Right lobe of liver (tissue), 6 donors: ENCODE measurements at places on chromosomes 16 and 17.

GRCh38 chr17:27904534-27905446, 11.6 kb upstream of the LYRM9 start:
- no peak for DNase-seq
- H3K4me1 ChIP-seq, result no peaks in the 10 kb centered on the region
- H3K27ac ChIP-seq, result no peak overlapping the region
- no peak overlapping the region for H3K4me3 ChIP-seq
- H3K27me3 ChIP-seq, result no peaks in the 10 kb centered on the region

DNA sequence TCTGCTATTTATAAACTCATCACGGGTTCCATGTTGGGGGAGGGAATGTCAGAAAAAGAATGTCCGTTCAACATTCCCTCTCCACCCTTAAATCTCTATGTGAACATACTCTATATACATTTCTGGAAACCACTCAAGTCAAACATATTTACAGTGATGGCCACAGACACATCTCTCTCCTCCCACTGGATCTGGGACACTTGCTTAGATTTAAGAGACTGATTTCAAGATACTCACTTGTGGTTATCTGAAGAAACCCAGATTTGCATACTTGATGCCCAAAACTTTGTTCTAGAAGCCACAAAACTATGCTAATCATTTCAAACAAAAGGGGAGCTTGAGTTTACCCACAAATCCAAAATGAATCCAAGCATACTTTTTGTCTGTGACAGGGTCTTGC, 182.9 kb upstream of the SOX9 start:
- DNase-seq, result no peak
- no peaks in the 10 kb centered on the region for H3K36me3 ChIP-seq
- H3K4me1 ChIP-seq, result no peaks in the 10 kb centered on the region
- no peak overlapping the region for H3K4me3 ChIP-seq
- H3K27ac ChIP-seq, result no peak overlapping the region
- H3K27me3 ChIP-seq, result no peaks in the 10 kb centered on the region

DNA sequence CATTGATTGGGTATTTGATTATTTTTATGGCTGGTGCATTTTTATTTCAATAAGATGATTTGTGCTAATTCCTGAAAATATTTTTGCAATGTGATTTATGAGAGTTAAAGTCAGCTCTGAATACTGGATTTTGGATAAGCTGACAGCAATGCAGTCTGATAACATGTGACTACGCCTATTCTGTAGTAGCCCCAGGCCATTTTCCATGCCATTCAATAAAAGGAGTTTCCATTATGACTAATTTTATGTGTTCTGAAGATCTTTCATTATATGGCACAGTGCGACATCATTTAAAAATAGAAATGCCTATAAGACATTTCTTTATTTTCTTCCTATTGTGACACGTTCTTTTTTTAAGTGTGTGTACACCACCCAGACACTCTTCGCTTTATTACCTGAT, 46.3 kb downstream of the KCNJ2 start:
- H3K4me3 ChIP-seq, result no peak overlapping the region
- no peak for DNase-seq
- no peaks in the 10 kb centered on the region for H3K36me3 ChIP-seq
- H3K27me3 ChIP-seq, result no peaks in the 10 kb centered on the region
- H3K27ac ChIP-seq, result no peak overlapping the region

- H3K27me3 ChIP-seq, result no peaks in the 10 kb centered on the region
- H3K36me3 ChIP-seq, result no peaks in the 10 kb centered on the region
- H3K27ac ChIP-seq, result no peak overlapping the region
- no peaks in the 10 kb centered on the region for H3K4me1 ChIP-seq
Measured at GRCh38 chr16:11183035-11183812, 72.8 kb downstream of the SOCS1 start.

- H3K27ac ChIP-seq, result no peak overlapping the region
- DNase-seq, result no peak
- H3K27me3 ChIP-seq, result no peaks in the 10 kb centered on the region
- H3K4me1 ChIP-seq, result no peaks in the 10 kb centered on the region
- H3K4me3 ChIP-seq, result no peak overlapping the region
- H3K36me3 ChIP-seq, result no peaks in the 10 kb centered on the region
Measured at GRCh38 chr16:85861095-85861825, 37.7 kb upstream of the IRF8 start.

GRCh38 chr16:51641191-51641765, 490.2 kb upstream of the SALL1 start:
- no peak overlapping the region for H3K4me3 ChIP-seq
- H3K4me1 ChIP-seq, result no peaks in the 10 kb centered on the region
- no peaks in the 10 kb centered on the region for H3K27me3 ChIP-seq
- H3K27ac ChIP-seq, result no peak overlapping the region

DNA sequence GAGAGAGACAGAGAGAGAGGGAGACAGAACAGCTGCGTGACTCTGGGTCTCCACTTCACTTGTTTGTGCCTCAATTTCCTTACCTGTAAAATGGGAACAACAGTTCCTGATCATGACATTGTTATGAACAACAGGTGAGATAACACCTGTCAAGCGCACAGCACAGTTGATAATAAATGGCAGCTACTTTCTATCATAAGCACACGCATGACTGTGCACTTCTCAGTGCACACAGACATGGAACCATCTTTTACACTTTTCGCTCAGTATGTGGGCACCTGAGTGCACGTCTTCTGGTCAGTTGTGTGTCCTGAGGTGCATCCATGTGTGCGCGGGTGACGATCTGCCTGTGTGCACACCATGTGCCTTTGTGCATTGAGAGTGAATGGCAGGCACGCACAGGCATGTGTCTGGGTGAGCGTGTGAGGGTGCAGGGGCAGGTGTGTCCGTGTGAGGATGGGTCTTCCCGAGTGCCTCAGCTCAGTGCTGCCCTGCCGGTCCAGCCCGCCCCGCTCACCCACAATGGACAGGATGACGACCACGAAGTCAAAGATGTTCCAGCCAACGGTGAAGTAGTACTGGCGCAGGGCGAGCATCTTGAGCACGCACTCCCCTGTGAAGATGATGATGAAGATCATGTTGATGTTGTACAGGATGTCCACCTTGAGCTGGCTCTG, 10.3 kb upstream of the CD79B start:
- no peak overlapping the region for H3K27ac ChIP-seq
- no peak for DNase-seq
- no peaks in the 10 kb centered on the region for H3K27me3 ChIP-seq
- no peak overlapping the region for H3K4me3 ChIP-seq
- H3K4me1 ChIP-seq, result no peaks in the 10 kb centered on the region

DNA sequence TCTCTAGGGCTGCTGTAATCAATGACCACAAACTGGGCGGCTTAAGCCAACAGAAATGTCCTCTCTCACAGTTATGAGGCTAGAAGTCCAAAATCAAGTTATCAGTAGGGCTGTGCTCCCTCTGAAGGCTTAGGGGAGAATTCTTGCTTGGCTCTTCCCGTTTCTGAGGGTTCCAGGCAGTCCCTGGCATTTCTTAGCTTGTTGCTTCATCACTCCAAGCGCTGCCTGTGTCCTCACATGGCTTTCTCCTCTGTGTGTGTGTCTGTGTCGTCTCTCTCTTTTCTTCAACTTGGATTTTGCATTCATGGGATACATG, 13.7 kb upstream of the CDC42EP4 start:
- no peak overlapping the region for H3K4me3 ChIP-seq
- no peak overlapping the region for H3K27ac ChIP-seq
- DNase-seq, result no peak

- H3K4me1 ChIP-seq, result no peaks in the 10 kb centered on the region
- H3K36me3 ChIP-seq, result no peaks in the 10 kb centered on the region
- no peak for DNase-seq
- no peak overlapping the region for H3K27ac ChIP-seq
Measured at GRCh38 chr17:63963123-63963522, 9.6 kb downstream of the SCN4A start.
